ENCODE measurements at places on chromosomes 13 and 19.

DNA sequence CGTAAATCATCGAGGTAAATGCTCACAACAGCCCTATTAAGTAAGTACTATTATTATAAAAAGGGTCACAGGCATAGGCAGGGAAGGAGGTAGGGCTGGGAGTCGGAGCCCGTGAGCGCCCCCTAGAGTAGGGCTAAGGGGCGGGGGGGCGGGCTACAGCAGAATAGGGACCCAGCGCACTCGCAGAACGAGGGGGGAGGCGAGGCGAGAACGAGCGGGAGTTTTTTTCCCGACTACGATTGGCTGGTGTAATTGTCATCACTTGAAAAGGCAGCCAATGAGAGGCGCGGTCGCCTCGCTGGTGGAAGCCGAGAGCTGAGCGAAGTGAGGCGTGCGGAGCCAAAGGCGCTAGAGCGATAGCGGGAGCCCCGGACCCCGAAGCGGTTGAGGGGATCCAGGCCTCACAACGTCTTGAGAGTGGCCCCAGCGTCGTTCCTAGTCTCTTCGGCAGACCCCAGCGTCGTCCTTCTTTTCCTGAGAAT is 24.2 kb downstream of the KEAP1 start:
- DNase-seq, result peak; percentile 84

- DNase-seq, result no peak
Observed at GRCh38 chr13:41028051-41028450, 8.9 kb upstream of the ELF1 start.

DNA sequence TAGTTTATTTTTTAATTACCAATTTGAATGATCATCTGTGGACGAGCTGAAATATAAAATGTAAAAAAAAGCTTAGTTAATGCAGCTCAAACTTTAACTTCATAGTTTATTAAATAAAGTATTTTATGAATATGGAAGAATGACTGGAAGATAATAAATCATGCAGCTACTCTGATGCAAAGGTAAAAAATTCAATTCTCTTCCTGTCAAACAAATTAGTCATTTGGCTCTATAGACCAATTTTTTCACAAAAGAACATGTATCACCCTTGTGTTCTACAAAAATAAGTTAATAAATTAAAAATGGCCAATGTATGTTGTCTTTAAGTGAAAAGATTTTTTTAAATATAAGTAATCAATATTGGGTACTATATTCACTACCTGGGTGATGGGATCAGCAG is 26.2 kb downstream of the EXOSC8 start:
- DNase-seq, result no peak

- no peak for DNase-seq
Observed at GRCh38 chr19:40217934-40218890, at the start of gene TTC9B. Gene TTC9B, minus strand, starts transcription at chr19:40218384. Its CDS starts 3 bp downstream, at chr19:40218381.

- no peak for DNase-seq
Observed at GRCh38 chr13:28729541-28729940, 10.8 kb upstream of the SLC46A3 start.

GRCh38 chr19:10998045-10998533 is 37.3 kb downstream of the SMARCA4 start:
- DNase-seq, result no peak
